ENCODE measurements at places on chromosomes 16 and 17. TPM values are rescaled to one million over a fixed set of nuclear protein-coding genes. Genes with fewer than 3 reads are reported as not detected.

KRTAP17-1 gene
- total RNA-seq = not detected

AGRP gene
- total RNA-seq = not detected

ACSM2A gene
- total RNA-seq = 0.11 TPM

GRCh38 chr16:85954927-85955519 lies 56.1 kb downstream of the IRF8 start:
- DNase-seq = no peak
- no peaks in the 10 kb centered on the region for H3K36me3 ChIP-seq

Data from activated CD4-positive, alpha-beta T cell treated with anti-CD3 and anti-CD28 coated beads for 36 hours (primary cell).